Activated T-cell treated with anti-CD3 and anti-CD28 coated beads, Interleukin-2, amount 50 U/mL, for 72 hours (primary cell): ENCODE measurements at places on chromosomes 12 and 14. TPM values are rescaled to one million over a fixed set of nuclear protein-coding genes. Genes with fewer than 3 reads are reported as not detected.

Gene OVCH1
- total RNA-seq, result not detected

DNA sequence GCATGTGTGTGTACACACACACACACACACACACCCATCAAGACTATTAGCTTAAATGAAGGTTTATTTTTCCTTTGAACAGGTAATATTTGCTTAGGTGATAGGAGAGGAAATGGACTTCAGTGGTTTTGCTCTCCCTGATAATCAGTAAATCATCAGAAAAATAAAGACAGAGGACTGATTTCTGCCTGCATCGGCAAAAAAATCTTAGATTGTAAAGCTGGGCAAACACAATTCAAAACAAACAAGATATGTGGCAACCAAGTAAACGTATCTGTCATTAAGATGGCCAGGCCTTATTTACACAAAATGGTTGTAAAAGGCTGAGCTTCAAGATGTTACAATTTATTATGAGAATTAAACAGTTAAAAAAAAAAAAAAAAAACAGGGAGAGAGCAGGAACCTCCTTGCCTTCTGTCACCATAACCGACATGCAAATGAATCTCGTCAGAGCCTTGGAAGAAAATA, 31.3 kb downstream of the PRKD1 start:
- DNase-seq, result no peak

DNA sequence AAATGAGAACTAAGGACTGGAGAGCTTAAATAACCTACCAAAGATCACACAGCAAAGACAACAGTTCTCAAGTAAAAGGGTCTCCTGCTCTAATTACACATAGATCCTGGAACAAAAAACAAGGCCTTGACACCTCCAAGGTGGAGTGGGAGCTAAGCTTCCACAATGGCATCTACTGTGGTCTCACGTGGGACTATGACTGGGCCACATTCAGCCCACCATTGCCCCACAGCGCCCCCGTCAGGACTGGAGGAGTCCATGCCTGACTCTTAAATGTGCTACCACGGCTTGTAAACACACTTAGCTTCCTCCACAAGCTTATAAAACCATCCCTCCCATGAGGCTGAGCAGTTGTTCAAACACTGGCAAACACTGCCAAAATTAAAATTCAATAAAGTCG, 88.5 kb downstream of the GCH1 start:
- peak; percentile 46 for DNase-seq

DNA sequence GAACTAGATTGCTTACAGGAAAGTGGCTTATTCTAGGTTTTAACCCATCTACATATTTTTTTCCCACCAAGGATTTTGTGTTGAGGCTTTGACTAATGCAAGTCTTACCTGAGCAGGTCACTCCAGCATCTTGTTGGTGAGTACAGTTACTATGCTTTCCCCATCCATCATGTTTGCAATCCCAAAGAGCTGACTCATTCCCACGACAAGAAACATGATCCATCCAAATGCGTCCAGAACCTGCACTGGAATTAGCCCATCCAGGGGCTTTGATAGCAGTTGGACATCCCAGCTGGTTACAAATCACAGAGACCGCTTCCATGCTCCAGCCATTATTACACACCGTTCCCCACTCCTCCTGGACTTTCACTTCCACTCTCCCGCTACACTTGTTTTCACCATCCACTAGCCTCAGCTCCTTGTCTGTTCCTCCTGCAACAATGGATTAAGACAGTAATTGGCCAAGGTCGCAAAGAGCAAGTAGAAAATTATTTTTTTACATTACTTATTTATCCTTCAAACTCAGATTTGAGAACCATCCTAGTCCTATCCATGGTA, 2.5 kb downstream of the CD163 start:
- no peak for DNase-seq
